Activated CD8-positive, alpha-beta memory T cell treated with anti-CD3 and anti-CD28 coated beads for 48 hours (primary cell): ENCODE measurements at places on chromosomes 6 and 20.

DNA sequence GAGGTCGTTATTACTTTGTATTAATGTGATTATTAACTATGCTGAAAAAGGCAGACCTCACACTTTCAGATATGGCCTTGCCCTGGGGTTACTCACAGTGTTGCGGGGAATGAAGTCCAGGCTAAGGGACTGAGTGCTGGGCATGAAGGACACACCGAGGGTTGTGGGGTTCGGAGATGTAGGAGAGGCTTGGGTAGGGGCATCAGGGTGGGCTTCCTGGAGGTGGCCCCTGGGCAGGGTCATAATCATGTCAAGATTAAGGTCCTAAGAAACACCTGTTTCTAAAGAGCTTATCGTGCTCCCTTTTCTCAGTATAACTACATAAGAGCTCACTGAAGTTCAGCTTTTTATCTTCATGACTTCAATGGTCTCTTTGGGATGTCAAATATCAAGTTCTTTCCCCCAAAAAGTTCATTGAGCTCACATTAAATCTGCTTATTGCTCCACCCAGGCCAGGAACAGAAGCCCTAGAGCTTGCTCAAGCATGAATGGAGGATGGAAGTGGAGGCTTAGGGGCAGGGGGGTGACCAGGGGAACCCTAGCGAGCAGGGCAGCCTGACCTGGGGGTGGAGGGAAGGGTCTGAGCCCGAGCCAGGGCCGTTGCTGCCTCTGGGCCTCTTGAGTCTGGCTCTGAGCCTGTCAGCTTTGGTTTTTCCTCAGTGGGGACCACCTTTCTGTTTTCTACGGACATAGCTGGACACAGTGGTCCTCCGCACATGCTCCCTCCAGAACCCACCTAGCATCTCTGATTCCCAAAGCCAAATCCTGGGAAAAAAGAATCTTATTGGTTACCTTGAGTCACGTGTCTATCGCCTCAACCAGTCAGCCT, 37.3 kb upstream of the TGM2 start:
- no peak for DNase-seq

GRCh38 chr20:43749734-43750294, 23.0 kb upstream of the GTSF1L start:
- DNase-seq = peak; percentile 95

DNA sequence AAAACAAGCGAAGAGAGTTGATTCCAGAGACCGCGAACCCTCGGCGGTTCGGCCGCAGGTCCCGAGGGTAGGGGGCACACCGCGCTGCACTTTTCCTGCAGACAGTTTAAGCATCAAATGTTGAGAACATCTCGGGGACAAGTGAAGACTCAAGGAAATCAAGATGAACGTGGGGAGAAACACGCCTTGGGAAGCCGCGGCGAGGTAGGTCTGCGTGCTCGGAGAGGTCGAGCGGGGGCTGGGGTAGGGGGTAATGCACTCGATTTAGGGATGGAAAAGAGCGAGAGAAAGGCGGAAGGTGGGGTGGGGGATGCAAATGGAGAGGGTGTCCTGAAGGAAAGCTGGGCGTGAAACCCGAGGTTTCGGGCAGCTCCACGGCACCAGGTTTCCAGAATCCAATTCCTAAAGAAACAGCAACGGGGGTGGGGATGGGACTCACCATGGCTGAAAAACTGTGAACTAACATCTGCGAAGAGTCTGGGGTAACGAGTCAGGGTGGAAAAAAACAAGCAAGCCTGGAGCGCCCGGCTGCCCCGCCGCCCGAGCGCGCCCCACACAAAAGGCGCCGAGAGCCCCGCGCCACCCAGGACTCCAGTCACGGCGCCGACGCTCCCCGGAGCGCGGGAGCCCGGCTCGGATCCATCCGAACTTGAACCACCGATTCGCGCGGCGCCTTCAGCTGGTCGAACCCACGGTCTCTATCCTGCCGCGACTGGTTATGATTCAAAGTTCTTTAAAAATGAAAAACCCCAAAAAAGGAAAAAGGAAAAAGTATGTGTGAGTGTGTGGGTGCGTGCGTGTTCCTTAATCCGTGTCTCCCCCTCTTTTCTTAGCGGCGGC, 3.5 kb downstream of the TFAP2A start:
- no peak for DNase-seq

GRCh38 chr6:40274058-40274457, 313.1 kb downstream of the LRFN2 start:
- DNase-seq = no peak

- DNase-seq = no peak
These were observed 33.9 kb downstream of the RIPOR2 start for GRCh38 chr6:24901698-24902328.

DNA sequence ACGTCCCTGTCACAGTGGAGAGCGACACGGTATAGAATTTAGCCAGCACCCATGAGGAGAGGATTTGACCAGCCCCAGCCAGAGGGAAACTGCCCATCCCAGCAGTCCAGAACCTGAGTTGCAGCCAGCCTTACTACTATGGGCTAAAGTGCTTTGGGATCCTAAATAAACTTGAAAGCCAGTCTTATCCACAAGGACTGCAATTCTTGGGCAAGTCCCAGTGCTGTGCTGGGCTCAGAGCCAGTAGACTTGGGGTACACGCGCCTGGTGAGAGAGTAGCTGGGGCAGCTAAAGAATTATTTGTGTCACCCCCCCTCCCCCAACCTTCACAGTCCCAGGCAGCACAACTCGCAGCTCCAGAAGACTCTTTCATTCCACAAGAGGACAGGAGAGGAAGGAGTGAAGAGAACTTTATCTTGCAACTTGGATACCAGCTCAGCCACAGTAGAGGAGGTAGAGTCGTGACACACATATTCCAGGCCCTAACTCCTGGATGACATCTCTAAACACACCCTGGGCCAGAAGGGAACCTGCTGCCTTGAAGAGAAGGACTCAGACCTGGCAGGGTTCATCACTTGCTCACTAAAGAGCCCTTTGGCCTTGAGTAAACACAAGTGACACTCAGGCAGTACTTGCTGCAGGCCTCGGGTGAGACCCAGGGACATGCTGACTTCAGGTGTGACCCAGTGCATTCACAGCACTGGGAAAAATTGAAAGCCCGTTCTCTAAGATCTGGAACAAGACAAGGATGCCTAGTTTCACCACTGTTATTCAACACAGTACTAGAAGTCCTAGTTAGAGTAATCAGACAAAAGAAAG, 100.3 kb downstream of the REV3L start:
- DNase-seq = no peak
